SK-N-SH treated with all-trans-retinoic acid at 6 μM for 48 hours (cell line): ENCODE measurements at places on chromosomes 12 and 14.

- ATAC-seq, result peak; percentile 65; the same call in 1 of the 3 replicates
These were observed 174.8 kb downstream of the EFCAB11 start for GRCh38 chr14:89779707-89780106.

DNA sequence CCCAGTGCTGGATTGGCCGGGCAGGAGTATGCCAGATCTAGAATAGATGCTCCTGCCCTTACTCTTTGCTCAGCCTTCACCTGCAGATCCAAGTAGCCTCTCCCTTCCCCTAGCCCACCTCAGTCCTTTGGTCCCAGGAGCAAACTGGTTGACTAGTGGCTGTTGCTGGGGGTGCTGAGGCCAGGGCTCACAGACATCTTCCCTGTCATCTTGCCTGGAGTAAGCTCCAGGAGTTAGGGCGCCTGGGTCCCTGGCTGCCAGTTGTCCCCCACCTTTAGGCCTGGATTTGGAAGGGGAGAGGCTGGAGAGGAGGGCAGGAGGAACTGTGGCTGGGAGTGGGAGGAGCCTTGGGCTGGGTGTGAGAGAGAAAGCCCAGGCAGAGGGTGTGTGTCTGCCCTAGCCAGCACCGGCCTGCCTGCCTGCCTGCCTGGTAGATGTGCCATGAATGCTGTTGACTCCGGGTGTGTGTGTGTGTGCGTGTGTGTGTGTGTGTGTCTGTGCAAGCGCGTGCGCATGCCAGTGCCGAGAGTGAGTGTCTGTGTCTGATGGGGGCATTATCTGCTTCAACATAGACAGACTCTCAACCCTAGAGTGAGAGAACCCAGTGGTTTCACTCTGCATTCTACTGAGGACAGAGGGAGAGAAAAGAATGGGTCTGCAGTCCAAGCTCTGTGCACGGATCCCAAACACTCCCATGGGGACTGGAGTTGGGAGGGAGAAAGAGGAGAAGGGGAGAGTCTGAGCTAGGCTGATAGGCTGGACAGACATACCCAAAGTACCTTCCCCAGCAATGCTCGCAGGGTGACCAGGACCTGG, 845 bp upstream of the RARG start:
- peak; percentile 77 for ATAC-seq

DNA sequence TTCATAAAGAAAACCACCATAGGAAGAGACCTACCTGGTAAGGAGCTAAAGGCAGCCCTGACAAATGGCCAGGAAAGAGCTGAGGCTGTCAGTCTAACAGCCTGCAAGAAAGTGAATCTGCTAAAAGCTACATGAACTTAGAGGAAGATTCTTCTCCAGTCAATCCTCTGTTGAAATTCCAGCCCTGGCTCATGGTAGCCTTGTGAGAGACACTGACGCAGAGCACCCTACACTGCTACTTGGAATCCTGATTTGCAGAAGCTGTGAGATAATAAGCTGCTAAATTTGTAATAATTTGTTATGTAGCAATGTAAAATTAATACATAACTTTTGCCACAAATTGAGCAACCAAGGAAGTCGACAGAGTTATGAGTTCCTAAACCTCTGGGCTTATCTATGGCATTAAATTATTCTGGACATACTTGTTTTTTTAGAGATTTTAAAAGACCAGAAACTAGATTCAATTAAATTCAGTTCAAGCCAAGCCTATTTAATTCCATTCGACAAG, 257.0 kb downstream of the ETNK1 start:
- ATAC-seq, result no peak

DNA sequence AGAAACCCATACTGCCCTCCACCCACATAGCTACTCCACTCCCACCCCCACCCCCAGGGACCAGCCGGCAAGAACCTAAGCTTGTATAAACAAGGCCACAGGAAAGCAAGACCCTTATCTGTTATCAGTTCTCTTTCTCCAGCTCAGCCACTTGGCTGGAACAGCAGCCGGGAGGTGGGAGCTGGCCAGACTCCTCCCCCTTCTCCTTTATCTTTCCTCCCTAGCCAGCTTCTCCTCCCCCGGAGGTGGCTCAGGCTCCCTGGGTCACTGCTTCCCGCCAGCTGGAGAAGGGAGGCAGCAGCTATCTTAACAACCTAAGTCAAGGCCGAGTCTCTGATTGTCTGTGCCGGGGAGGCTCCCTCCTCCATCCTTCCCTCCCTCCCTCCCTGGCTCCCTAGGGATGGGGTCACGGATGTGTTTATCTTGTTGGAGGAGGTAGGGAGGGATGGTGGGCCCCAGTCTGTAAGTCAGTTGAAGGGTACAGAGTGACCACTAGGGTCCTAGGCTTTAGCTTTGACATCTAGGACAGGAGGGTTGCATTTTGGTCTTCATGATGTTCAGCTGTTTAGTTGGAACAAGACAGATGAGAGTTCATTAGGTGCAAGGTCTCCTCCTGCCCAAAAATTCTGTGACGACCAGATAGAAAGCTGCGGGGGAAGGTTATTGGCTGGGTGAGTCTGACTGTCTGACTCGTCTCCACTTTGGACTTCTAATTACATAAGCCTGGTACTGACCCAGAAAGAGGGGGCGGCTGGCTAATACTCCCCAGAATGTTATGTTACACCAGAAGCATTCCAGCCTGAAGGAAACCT, 29.7 kb downstream of the ZFP36L1 start:
- peak; percentile 77 for ATAC-seq

DNA sequence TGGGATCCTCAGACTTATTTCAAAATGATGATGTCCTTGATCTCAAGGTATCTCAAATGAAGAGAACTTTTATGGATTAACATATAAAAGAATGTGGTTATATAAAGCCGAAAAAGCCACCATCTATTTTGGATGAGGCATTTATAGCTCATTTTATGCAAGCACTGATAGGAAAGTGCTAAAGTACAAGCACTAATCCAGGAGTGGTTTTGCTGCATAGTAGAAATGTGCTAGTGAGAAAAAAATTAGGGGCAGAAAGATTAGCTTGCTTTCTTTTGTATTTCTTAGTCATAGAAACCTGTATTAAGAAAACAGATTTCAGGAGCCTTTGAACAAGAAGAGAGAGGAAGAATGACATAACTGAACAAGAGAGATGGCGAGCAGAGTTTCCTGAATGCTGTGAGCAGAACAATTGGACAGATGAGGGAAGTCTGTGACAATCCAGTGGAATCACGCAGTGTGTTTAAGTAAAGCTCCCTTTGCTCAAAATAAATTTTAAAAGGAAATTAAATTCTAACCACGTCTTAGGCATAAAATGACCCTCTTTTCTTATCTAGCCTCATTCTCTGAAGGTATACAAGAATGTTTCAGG, 238.2 kb upstream of the NOVA1 start:
- ATAC-seq, result no peak

DNA sequence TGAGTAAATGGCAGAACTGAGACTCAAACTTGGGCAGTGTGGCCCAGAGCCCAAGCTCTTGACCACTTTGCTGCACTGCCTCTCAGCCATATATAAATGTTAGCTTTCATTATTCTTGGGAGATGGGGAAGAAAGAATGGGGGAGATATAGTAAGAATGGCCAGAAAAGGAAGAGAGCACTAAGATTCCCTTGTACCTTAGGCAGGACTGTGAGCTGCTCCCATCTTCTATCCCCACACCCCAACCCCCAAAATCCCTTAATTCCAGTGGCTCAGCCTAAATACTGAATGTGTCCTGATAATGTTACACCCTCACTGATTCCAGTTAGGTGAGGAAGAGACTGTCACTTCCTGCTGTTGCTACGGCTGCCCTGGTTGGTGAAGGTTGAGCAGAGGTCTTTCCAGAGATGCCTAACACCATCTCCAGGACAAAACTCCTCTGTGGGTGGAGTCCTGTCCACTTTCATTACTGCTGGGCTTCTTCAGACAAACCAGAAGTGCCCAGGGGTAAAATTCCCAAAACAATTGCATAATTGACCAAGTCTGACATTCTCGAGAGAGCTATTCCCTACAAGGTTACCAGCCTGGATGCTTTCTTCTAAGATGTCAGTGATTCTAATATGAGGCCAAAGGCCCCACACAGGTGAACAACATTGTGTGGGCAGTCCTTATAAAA, 51.8 kb downstream of the GNG2 start:
- peak; percentile 94 for ATAC-seq

- ATAC-seq, result no peak
These were observed 51.2 kb downstream of the OTX2 start for GRCh38 chr14:56759094-56759493.
